ENCODE measurements at places on chromosomes 6 and 20.

DNA sequence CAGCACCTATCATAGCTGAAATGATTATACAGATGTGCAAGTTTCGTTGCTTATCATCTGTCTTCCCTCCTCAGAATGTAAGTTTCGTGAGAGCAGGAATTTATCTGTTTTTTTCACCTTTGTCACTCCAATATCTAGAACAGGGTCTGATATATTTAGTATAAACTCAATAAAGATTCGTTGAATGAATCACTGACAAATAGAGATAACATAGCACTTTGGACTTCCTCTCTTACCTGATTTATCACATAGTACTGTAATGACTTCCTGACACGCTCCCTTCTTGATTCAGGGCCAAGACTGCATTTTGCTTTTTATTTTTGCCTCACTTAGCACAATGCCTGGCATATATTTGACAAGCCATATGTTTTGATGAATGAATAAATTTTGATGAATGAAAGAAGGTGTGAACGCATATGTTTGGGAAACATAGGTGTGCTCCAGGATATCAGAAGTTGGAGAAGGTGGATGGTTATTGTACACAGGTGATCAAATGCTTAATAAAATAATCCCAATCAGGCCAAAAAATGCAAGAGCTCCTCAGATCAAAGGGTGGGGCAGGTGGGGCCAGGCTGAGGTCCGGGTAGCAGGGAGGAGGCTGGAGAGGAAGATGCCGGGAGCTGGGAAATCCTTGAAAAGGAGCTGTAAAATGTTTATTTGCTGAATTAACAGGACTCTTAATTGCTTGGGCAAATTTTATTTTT, 33.0 kb downstream of the PIM1 start:
- no peak for DNase-seq

GRCh38 chr6:105209950-105210706, 30.3 kb upstream of the POPDC3 start:
- no peak for DNase-seq

DNA sequence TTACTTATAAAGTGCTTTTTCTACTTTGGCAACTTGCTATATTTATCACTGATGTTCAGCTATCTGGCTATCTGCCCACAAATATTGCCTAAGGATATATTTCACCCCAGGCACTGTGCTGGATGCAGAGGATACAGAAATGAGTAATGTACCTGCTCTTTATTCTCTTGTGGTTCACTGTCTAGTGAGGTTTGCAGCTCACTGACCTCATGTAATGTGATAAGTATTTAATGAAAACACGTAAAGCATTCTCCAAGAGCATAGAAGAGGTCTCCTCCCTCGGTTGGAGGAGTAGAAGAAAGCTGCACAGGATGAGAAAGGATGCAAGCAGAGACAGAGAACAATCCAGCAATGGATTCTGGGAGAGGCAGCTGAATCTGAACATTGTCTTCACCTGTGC, 610.7 kb downstream of the CBLN4 start:
- DNase-seq = no peak

GRCh38 chr6:166058064-166058739, 109.4 kb downstream of the TBXT start:
- DNase-seq = no peak
